ENCODE measurements at places on chromosomes 5 and 9.

- no peak for DNase-seq
These were observed 480.0 kb upstream of the PAPPA start for GRCh38 chr9:115673599-115673998.

- DNase-seq = no peak
These were observed 166.8 kb downstream of the NR3C1 start for GRCh38 chr5:143236682-143237081.

- DNase-seq = no peak
These were observed 3.4 kb upstream of the COL15A1 start for GRCh38 chr9:98940276-98940675.

DNA sequence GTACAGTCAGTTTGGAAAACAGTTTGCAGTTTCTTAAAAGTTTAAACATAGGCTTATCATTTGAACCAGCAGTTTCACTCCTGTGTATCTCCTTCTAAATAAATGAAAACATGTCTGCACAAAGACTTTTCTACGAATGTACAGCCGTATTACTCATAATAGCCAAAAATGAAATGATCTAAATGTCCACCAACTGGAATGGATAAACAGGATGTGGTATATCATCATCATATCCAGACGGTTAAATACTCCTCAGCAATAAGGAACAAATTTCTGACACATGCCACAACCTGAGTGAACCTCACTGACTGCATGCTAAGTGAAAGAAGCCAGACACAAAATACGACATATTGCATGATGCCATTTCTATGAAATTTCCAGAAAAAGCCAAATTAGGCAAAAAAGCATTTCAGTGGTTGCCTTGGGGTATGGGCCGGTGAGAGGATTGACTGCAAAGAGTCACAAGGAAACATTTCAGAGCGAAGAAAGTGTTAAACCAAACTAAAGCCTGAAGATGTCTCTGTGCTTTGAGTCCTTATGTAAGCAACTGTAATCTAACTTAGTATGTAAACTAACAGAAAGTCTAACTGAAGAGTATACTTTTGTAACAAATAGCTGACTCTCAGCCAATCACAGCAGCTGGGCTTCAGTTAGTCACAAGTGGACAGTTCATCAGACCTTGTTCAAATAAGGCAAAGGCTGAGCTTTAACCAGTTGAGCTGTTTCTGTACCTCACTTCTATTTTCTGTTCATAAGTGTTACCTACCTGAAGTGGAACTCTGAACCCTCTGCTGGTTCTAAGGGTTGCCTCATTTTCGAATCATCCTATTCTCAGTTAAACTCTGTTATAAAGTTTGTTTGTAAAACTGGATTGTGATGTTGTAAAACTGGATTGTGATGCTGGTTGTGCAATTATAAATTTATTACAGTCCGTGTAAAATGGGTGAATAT lies 65.2 kb downstream of the TRIO start:
- DNase-seq = no peak

DNA sequence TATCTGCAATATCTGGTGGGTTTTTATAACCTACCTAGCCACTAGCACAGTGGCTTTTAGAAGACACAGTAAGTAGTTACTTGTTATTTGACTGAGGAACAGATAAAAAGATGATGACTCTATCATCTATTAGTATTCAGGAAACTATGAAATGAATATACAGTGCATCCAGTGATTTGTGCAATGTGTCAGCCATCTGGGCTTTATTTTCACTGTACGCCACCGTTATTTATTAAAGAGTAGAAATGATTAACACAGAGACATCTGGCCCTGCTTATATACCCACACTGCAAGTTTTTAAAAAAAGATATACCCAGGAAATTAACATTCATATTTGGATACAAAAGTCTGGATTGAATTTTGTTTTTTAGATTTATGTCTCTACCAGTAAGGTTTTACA lies 408.4 kb downstream of the PDE4D start:
- DNase-seq = no peak

GRCh38 chr5:167720259-167720658 lies 571.2 kb upstream of the WWC1 start:
- DNase-seq = no peak

GRCh38 chr5:108878756-108879155 lies 131.1 kb downstream of the FER start:
- DNase-seq = no peak

GRCh38 chr9:110526426-110526825 lies 53.1 kb downstream of the SVEP1 start:
- DNase-seq = no peak

GRCh38 chr5:171647904-171648260 lies 137.7 kb upstream of the SMIM23 start:
- no peak for DNase-seq

DNA sequence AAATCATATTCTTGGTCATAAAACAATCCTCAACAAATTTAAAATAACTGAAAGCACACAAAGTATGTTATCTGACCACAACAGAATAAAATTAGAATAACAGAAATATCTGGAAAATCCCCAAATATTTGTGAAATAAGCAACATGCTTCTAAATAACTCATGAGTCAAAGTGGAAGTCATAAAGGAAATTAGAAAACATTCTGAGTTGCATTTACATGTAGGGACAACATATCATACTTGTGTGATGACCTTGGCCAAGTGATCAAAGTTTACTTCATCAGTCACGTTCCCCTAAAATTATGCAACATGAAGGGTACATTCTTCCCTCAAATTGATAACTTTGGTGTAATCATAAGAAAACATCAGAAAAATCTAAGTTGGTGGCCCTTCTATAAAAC lies 64.7 kb downstream of the CSF2 start:
- no peak for DNase-seq

- DNase-seq = no peak
These were observed 372.3 kb downstream of the ADGRV1 start for GRCh38 chr5:90930756-90931431.

GRCh38 chr5:9515436-9515835 lies 30.4 kb downstream of the SEMA5A start:
- no peak for DNase-seq

DNA sequence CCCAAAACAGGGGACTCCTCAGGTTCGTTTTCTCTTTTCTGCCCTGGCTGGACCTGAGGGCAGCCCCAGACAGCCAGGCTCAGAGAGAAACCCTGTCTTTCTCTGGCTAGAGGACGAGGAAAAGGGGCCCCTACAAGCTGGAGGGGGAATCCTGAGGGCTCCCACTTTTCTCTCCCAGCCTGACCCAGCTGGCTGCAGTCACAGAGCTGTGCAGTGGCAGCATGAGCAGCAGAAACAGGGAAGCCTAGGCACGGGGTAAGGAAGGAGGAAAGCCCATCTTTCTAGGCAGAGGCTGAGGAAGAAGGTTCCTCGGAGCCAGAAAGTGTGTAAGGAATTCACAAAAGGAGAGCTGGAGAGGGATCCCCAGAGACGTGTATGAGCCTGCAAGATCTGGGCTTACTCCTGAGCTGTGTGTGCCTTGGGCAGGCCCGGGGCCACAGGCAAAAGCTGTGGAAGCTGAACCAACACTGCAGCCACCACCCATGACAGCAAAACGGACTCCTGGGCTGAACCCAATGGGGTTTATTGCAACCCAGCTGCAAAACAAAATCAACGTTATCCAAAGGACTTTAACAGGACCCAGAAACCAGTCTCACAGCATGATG lies 16.2 kb downstream of the CAMSAP1 start:
- DNase-seq = no peak

DNA sequence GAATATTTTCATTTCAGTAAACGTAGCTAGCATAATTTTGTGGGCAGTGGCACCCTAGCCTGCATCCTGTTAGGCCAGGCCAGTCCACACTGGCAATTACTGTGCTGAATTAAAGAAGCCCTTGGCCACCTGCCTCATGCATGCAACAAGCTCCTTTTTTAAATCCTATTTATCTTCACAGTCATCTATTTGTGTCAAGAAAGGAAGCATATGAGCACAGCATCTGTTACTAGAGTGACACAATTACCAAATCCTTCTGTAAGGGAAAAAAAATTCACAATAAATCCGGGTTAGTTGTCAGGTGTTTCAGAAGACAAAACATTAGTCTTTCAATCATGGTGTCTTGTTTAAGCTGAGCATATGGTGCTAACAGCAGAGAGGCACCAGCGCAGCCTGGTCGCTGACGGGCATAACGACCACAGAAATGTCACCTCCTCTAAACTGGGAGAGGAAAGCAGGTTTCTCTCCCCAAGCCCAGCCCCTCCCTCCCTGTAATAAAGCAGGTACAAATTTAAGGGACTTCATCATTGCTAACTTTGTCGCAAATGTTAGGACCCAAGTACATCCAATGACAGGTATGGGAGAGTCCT lies 520.6 kb downstream of the CTNND2 start:
- no peak for DNase-seq

DNA sequence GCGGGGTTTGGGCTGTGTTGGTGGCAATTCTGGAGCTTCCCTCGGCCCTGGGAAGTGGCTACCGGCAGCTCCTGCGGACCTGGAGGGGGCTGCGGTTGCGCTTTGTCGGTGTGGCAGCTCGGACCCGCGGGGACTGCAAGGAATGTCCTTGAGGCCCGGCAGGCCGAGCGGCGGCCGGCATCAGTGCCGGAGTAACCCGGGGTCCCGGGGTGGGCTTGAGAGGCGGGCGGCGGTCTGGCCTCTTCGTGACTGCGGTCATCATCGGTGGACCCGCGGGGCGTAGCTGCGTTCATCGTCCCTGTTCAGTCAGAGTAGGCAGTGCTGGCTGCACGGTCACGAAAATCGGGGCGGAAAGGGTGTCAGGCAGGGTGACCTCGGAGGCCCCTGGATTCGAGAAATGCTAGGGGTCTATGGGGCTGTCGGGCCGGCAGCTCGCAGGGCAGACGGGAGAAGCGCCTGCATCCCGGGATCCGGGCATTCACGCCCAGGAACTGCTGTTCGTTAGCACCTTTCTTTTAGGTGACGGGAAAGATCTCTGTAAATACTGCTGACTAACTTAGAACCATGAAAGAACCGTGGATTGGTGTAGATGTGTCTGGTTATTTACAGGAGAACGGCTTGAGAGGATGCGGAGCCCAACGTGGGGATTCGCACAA lies 474 bp downstream of the HMGCR start:
- no peak for DNase-seq

DNA sequence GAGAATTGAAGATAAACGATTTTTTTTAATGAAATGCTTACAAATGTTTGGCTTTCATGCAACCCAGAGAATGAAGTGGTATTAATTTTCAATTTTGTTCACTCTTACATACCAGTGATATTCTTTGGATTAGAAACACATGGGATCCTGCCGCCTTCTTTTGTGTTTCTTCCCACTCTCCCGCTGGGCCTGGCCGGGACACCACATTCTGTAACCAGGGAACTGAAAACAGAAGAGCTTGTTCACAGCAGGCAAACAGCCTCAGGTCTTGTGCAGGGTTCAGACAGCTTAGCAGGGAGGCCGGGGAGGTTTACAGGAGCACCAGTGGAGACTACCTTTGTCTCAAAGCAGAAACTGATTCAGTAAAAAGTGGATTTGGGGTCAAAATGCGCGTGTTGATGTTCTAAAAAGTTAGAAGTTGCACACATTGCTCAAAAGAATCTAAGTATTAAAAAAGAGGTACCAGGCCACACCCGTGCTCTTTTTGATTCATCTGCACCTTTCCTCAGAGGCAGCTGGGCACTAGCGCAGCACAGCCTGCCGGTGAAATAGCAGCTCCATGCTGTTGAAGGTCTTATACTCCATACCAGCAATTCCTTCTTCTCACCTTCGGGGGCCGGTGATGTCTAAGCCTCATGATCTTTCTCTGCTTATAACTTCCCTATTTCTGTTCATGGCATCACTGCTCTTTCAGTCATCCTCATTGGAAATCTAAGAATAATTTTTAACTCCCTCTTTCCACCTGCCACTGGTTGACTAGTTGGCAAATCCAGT lies 67.1 kb downstream of the GRAMD2B start:
- DNase-seq = no peak

- no peak for DNase-seq
These were observed 27.0 kb downstream of the MRPL36 start for GRCh38 chr5:1772634-1773033.

DNA sequence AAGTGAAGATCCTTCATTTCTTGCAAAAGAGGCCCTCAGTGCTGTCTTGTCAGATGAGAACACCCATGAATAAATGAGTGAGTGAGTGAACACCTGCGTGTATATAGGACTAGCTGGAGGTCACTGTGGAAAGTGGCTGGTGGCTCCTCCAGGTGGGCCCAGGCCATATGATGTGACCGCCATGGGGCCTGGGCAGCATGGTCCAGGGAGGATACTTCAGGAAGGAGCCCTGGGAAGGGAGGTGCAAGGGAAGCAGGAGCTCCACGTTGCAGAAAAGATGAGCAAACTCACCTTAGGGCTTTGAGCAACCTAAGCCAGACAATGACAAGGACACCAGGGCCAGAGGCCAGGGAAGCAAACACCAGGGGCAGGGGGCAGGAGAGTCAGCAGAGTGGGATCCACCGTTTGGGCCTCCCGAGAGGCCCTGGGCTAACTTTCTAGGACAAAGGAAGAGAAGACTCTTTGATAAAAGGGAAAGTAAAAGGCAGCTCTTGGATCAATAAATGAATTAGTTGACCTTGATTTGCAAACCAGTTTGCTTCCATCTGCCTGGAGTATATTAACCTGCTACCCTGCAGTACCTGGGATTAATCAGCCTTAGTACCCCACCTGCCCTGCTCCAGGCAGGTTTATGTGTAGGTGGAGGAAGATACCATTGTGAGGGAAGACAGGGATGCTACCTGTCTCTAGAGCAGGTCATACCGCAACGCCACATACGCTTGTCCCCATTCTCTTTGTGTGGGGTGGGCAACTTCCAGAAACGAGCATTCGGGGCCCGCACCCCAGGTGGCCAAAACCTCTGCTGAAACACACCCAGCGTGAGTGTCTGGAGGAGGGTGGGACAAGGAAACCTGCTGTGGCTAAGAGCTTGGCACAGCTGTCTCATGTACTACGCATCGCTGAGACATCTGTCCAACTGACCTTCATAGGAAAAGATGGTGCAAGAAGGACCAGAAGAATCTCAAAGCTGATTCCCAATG lies 51.4 kb upstream of the OLFM1 start:
- DNase-seq = no peak

GRCh38 chr9:13100914-13101572 lies 178.4 kb downstream of the MPDZ start:
- no peak for DNase-seq

- no peak for DNase-seq
These were observed 49.2 kb downstream of the TIMD4 start for GRCh38 chr5:156913719-156914370.

GRCh38 chr5:119028575-119028974 lies 40.2 kb upstream of the DTWD2 start:
- DNase-seq = no peak

GRCh38 chr5:168590666-168591065 lies 11.5 kb upstream of the PANK3 start:
- DNase-seq = no peak

DNA sequence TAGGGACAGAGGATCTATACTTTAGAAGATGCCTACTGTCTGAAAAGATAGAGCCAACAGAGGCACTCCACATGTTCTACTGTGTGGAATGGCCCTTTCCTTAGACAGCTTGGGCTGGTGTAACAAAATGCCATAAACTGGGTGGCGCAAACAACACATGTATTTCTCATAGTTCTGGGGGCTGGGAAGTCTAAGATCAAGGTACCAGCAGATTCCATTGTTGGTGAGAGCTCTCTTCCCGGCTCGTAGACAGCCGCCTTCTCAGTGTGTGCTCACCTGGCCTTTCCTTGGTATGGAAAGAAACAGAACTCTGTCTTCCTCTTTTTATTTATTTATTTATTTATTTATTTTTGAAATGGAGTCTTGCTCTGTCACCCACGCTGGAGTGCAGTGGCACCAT lies 70.9 kb downstream of the APTX start:
- no peak for DNase-seq

Data from activated effector memory CD4-positive, alpha-beta T cell treated with Interleukin-2 at 50 U/mL for 16 hours (primary cell).